ENCODE measurements at places on chromosomes 13 and 19. TPM values are rescaled to one million over a fixed set of nuclear protein-coding genes. Genes with fewer than 3 reads are reported as not detected.

CYP4F2 gene
- total RNA-seq: 0.31 TPM

CEACAM3 gene
- 0.69 TPM for total RNA-seq

DNA sequence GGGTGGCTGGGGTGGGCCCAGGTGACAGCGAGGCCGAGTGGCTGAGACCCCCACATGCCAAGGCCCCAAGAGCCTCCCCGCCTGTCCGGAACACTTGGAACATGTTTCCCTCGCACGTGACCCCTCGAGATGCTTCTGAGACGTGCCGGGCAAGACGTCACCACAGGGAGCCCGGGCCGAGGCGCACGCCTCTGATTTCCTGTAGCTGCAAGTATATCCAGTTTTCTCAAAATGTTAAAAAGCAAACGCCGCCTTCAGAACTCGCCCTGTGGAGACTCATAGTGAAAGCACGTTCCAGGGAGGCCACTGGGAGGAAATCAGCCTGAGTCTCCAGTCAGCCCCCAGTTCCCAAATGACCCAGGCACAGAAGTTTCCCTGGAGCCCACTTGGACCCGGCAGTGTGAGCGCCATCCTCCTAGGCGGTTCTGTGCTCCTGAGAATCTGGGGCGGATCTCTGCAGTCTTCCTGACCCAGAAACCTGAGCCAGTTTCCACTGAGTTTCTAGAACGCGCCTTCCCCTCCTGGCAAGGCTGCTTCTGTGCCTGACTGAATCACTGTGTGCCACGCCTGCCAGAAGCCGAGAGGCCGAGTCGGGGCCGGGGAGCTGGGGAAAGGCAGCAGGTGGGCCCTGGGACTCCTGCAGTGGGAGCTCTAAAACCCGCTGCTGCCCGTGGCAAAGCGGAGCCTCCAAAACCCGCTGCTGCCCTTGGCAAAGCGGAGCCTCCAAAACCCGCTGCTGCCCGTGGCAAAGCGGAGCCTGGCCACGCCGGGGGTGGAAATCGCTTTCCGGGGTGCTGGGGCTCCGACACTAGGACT is 179.3 kb downstream of the KDM4B start:
- DNase-seq: no peak

OVOL3 gene
- total RNA-seq: not detected

DNA sequence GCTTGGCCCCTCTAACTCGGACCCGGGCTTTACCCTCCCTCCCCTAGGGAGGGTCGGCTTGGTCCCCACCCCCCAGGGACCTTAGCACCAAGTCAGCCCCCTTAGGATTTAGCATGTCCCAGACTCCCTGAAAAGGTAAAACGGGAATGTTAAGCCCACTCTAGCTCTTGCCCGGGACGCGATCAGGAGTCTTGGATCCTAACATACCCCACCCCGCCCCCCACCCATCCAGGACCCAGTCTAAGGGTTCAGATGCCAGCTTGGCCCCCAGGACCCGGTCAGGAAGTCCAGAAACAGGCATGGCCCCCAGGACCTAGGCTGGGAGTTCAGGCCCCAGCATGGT is 437 bp downstream of the EPOR start:
- DNase-seq: no peak

- no peak for DNase-seq
These were observed 15.8 kb downstream of the DEDD2 start for GRCh38 chr19:42201489-42202289.

DNA sequence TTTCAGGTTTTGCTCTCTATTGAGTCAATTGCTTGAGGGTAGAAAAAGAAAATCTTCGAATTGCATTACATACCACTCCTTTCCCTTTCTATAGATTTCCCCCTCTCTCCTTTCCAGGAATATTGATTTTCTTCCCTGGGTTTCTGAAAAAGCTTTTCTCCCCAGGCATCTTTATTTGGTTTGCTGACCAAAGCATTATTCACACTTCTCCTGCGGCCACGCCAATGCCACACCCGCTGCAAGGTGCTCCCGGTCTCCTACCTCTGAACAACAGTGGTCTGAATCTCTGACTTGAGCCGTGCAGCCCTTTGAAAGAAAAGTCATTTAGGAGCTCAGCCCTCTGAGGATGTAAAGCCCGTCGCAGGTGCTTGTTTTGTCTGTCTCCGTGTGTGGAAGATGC is 350.9 kb upstream of the TMTC4 start:
- no peak for DNase-seq

DNA sequence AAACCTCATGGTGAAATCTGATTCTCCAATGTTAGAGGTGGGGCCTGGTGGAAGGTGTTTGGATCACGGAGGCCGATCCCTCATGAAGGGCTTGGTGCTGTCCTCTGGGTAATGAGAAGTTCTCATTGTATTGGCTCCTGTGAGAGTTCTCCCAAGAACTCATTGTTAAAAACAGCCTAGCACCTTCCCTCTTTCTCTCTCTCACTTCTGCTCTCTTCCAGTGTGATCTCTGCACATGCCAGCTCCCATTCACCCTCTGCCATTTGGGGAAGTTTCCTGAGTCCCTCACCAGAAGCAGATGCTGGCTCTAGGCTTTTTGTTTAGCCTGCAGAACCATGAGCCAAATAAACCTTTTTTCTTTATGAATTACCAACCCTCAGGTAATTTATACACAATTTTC is 3.1 kb upstream of the SUCLA2 start:
- DNase-seq: no peak

GRCh38 chr13:78631077-78631476 is 27.7 kb upstream of the POU4F1 start:
- DNase-seq: no peak

DNA sequence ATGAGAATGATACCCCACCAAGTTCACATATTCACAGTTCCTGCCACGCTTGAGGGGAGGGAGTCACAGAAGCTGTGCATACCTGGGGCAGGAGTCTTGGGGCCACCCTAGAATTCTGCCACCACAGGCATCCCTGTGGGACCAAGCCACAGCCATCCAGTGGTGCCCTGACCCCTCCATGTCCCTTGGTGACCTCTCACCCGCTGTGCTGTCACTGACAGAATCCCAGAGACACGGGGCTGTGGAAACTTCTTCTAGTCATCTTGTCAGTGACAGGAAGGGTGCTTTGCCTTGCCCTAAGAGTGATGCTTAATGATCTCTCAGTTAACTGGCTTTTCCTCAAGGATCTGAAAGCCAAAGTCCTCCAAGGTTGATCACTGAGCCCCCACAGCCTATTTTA is 58.4 kb upstream of the UQCRFS1 start:
- DNase-seq: no peak

DNA sequence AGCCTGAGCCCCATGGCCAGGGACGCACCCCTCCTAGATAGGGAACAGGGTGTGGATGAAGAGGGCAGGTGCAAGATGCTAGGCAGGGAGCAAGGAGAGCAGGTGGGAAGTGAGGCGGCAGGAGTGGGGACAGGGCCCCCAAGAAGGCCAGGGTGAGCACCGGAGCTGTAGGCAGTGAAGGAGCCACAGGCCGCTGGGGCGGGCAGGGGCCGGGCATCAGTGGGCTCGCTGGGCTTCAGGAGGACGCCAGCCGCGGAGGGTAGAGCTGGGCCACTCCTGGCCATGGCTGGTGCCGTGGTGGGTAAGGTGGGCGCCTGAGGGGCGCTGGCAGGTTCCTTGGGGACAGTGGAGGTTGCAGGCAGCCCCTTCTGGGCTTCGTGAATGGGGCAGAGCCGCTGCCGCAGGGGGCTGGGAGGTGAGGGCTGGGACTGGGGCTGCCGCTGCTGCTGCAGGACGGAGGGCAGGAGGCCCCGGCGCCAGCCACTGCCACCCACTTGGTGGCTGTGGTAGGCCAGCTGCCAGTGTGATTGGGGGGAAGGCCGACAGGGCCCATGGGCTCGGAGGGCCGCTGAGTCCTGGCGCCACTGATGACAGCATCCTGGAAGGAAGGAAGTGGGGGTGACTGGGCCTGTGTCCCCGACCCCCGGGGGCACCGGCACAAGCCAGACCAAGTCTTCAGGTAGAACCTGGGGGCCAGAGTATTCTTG is 2.1 kb downstream of the NKPD1 start:
- peak; percentile 61 for DNase-seq

GRCh38 chr19:30393046-30393445 is 20.9 kb downstream of the ZNF536 start:
- DNase-seq: no peak

CYP2F1 gene
- not detected for total RNA-seq

DNA sequence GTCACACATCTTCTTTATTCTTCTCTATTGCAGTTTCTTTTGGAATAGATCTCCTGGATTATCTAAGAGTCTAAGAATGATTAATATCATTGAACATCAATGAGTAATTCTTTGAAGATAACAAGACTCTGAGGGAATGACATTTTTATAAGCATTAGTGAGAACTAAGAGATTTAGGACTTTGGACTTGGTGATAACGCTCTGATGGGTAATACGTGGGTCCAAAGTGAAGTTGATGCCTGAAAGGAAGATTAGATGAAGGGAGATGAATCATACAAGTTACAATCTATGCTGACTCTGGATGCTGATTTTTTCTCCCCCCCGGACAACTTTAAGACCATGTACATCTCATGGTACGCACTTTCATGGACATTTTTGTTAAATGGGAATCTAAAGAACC is 364.5 kb downstream of the GPC5 start:
- DNase-seq: no peak

DNA sequence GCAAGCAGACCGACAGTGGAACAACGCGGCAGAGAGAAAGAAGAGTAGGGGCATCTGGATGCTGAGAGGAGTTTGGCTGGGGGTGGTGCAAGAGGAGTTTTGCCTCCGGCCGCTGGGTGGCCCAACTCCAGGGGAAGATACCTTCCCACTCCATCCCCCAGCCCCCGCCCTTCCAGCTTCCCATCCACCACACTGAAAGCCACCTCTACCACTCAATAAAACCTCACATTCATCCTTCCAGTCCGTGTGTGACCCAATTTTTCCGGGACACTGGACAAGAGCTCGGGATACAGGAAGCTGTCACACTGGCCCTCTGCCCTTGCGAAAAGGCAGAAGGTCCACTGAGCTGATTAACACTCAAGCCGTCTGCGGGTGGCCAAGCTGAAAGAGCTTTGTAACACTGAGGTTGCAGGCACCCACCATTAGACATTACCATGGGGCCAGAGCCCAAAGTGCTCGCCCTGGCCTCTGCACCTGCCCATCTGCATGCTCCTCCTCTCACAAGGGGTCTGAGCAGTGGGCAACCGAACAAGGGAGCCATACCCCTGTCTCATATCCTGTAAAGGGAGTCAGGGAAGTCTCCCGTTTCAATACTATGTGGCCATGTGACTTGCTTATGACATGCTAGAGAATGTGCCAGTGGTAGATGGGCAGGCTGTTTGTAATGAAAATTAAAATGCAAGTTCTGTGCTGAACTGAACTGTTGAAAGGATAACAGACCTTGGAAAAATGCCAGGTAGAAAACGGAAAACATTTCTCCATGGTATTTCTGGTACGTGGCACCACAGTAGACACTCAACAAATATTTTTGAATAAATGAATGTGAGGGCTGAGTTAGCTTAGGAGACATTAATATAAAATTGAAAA is 205.1 kb upstream of the STARD13 start:
- DNase-seq: peak; percentile 13

DNA sequence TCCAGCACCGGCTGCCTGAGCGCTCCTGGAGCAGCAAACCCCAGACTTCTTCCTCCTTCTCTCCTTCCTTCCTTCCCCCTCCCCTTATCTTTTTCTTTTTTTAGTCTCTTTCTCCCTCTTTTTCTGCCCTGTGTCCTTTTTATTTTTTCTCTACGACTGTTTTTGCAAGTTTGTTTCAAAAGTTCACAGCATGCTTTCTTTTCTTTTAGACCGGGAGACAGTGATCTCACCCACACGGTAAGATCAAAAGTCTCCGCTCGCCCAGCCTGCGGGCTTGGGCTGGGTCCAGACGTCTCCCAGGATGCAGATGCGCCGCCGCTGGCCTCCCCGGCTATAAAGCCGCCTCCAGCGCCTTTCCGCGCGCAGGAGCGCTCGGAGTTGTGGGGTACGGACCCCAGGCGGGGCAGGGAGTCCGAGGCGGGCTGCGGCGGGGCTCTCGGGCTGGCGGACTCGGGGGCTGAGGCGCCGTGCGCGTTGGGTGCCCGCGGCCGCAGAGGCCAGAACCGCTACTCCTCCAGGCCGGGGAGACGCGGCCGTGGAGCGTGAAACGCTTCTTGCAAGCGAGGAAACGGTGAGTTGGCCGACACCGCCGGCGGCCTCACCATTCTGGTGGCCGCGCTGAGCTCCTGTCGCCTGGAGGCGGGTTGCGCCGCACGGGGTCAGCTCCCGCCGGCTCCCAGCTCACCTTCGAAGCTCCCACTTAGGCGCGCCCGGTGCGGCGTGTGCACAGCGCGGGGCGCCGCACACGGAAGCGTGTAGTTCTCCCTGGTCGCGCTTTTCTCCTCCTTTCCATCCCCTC is 2.0 kb upstream of the TSHZ3 start:
- DNase-seq: peak; percentile 31

- DNase-seq: no peak
These were observed 2.3 kb downstream of the AMH start for GRCh38 chr19:2251106-2252054.

NLRP11 gene
- 0.35 TPM for total RNA-seq

DNA sequence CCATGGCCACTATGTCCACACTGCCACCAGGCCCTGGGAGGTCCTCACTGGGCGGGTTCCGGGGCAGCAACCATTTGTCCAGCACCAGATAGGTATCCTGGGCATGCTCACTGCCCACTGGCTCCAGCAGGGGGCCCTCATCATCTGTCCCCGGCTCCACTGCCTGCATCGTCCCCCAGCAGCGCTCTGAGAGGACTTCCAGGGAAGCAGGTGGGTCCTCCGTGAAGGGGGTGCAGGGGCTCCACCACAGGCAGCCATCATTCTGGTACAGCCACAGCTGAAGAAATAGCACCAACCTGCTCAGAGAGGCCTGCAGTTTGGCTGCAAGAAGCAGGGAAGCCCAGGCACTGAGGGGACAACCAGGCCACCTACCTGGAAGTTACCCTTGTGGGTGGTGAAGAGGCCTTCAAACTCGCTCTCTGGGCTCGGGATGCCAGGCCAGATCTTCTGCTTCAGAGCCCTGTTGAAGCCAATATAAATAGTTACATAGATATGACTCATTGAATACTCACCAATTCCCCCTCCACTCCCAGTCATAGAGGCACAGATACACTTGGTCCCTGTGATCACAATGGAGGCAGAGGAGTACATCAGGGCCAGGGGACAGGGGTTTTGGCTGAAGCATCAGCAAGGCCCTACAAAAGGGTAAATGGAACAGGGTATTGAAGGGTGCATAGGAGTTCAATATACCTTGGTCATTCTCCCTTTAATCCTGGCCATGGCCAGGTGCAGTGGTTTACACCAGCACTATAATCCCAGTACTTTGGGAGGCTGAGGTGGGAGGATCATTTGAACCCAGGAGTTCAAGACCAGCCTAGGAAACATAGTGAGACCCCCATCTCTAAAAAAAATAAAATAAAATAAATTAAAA is 4.1 kb downstream of the SWSAP1 start:
- DNase-seq: peak; percentile 84

Data from kidney (tissue), 22 donors.